ENCODE measurements at places on chromosomes 2 and 18.

GRCh38 chr2:231341100-231341499 is 54.4 kb upstream of the B3GNT7 start:
- no peak for DNase-seq

GRCh38 chr18:6401687-6402086 is 13.0 kb downstream of the L3MBTL4 start:
- DNase-seq, result no peak

DNA sequence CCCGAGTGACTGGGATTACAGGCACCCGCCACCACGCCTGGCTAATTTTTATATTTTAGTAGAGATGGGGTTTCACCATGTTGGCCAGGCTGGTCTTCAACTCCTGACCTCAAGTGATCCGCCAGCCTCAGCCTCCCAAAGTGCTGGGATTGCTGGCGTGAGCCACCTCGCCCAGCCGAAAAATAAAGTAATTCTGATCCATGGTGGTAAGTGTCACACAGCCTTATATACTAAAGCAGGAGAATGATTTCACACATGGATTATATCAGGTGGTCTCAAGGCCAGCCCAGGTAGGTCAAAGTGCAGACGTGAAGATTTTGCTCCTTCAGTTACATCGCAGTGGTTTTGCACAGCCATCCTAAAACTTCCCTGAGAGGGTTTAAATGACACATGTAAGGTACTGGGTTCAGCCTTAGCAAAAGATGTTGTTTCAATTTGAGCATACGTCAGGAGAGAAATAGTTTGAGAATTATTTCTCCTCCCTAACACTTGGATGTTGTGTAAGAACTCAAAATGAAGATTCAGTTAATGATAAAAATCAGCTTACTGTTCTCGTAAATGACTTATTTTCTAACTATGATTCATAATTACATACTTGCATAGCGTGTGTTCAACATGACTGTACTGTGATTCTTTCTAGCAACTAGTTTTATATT is 93.0 kb upstream of the SLC39A10 start:
- DNase-seq, result peak; percentile 32

DNA sequence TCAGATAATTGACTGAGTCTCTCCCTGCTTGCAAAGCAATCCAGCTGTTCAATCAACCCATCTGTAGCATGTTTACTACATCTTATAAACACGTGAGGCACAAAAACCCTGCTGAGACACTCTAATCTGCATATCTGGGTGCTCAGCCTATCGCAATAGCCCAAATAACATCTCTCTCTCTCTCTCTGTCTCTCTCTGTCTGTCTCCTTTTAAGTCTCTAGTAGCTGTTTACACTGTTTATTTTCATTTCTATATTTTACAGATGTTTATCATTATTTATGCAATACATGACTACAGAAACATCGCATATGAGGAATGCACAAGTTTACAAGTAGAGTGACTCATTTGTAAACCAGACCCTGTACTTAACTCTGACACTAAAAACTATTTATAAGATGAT is 422.1 kb upstream of the DSEL start:
- no peak for DNase-seq

- DNase-seq, result no peak
These were observed 125.5 kb downstream of the EN1 start for GRCh38 chr2:118721817-118722551.

DNA sequence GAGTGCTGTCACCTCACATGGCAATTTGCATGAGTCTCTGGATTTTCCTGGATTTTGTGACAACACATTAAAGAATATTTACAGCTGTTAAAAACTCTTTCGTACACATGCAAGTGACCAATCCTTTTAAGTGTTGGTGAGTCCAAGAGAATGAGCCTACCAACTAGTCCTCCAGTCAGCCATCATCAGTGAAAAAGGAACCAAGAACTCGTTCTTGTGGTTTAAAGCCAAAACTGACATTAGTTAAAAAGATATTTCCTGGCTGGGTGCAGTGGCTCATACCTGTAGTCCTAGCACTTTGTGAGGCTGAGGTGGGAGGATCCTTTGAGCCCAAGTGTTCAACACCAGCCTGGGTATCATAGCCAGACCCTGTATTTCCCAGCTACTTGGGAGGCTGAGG is 215.4 kb upstream of the ITGA4 start:
- no peak for DNase-seq

GRCh38 chr2:115303-115702 is 69.0 kb upstream of the FAM110C start:
- no peak for DNase-seq
